Transverse colon (tissue), 4 donors: ENCODE measurements at places on chromosomes 6 and 20.
A peak's percentile ranks its signal among the peaks of the same experiment; 100 is the strongest.

DNA sequence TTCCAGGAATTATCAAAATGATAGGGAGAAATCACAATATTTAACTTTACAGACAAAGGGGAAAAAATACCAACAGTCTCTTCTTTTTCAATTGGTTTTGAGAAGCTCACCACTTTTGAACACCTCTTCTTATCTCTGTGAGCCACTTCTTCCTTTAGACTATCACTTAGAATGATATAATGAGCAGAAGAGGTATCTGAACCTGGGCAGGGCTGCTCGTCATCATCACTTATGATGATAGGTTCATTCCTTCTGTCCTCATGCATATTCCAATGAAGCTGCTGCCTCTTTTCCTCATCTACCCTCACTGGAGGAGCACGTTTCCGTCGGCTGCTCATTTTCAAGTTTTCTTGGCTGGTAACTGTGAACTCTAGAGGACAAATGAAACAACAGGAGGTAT is 9.2 kb downstream of the SHPRH start:
- no peaks in the 10 kb centered on the region for H3K27me3 ChIP-seq
- H3K27ac ChIP-seq: no peak overlapping the region
- H3K36me3 ChIP-seq: no peaks in the 10 kb centered on the region
- no peaks in the 10 kb centered on the region for H3K4me1 ChIP-seq
- no peak for DNase-seq

DNA sequence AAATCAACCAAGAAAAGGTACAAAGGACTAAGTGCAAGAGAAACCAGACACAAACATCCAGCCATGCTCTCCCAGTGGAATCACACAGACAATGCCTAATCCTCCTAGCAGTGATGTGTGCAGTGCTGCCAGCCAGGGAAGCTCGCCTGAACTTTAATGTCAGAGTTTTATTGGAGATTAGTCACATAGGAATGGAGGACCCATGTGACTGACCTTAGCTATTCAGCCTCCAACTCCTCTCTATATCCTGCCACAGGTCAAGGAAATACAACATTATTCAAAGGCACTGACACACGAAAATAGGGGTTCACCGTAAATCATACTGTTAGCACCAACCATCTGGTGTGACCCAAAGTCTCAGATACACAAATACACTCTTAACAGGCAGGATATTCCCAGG is 684.6 kb downstream of the DOK5 start:
- H3K4me3 ChIP-seq: no peak overlapping the region
- no peak for DNase-seq
- H3K36me3 ChIP-seq: no peaks in the 10 kb centered on the region
- H3K4me1 ChIP-seq: no peaks in the 10 kb centered on the region
- H3K27ac ChIP-seq: no peak overlapping the region

- H3K4me1 ChIP-seq: peaks cover 20% of the 10 kb centered on the region
- H3K4me3 ChIP-seq: no peak overlapping the region
- H3K27me3 ChIP-seq: no peaks in the 10 kb centered on the region
Measured at GRCh38 chr6:13355999-13356785, 27.9 kb upstream of the TBC1D7 start.

- H3K27me3 ChIP-seq: peaks cover 15% of the 10 kb centered on the region
- H3K27ac ChIP-seq: no peak overlapping the region
- H3K36me3 ChIP-seq: no peaks in the 10 kb centered on the region
- no peaks in the 10 kb centered on the region for H3K4me1 ChIP-seq
- no peak overlapping the region for H3K4me3 ChIP-seq
Measured at GRCh38 chr20:58148891-58149290, 79.6 kb downstream of the ANKRD60 start.

DNA sequence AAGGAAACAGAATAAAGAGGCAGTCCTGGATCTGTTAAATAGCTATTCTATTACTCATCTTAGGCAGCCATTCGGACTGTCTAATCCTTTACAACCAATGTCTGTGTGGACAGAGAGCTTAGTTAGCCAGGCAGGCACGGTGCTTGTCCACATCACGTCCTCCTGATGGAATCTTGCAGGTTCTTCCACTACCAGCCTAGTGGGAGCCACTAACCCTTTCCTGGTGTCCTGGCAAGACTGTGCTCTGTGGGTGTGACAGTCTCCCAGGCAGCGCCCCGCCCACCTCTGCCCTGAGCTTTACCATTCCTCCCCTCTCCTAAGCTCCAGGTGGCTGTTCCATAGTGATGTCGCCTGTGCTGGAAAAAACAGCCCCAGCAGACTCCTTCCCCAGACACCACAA is 78.3 kb upstream of the CLDN20 start:
- no peaks in the 10 kb centered on the region for H3K36me3 ChIP-seq
- H3K27ac ChIP-seq: no peak overlapping the region
- peak; percentile 52 for DNase-seq
- no peak overlapping the region for H3K4me3 ChIP-seq
- H3K27me3 ChIP-seq: no peaks in the 10 kb centered on the region

GRCh38 chr6:129889580-129889979 is 28.5 kb upstream of the TMEM244 start:
- H3K27ac ChIP-seq: no peak overlapping the region
- no peaks in the 10 kb centered on the region for H3K27me3 ChIP-seq
- no peaks in the 10 kb centered on the region for H3K4me1 ChIP-seq
- no peak for DNase-seq
- H3K4me3 ChIP-seq: no peak overlapping the region

GRCh38 chr6:106117579-106117978 is 31.4 kb downstream of the PRDM1 start:
- H3K27ac ChIP-seq: no peak overlapping the region
- no peaks in the 10 kb centered on the region for H3K27me3 ChIP-seq
- no peak overlapping the region for H3K4me3 ChIP-seq
- H3K4me1 ChIP-seq: peaks cover 3% of the 10 kb centered on the region
- H3K36me3 ChIP-seq: no peaks in the 10 kb centered on the region

GRCh38 chr20:52037370-52037769 is 154.2 kb downstream of the ZFP64 start:
- no peak for DNase-seq
- no peak overlapping the region for H3K27ac ChIP-seq
- H3K4me3 ChIP-seq: no peak overlapping the region
- no peaks in the 10 kb centered on the region for H3K36me3 ChIP-seq
- no peaks in the 10 kb centered on the region for H3K27me3 ChIP-seq

DNA sequence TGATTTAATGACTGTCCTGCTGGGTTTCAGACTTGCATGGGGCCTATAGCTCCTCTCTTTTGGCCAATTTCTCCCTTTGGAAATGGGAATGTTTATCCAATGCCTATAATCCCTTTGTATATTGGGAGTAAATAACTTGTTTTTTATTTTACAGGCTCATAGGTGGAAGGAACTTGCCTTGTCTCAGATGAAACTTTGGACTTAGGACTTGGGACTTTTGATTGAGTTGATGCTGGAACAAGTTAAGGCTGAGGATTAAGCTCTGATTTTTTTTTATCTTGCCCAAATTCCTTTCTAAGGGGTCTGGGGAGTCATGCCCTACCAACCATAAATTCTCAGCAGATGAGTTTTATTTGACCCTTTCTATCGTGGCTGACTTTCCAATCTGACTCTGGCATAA is 23.5 kb downstream of the WDR27 start:
- peaks cover 4% of the 10 kb centered on the region for H3K36me3 ChIP-seq
- no peak for DNase-seq

- H3K36me3 ChIP-seq: no peaks in the 10 kb centered on the region
- H3K27ac ChIP-seq: peak overlapping the region; percentile 77
- H3K27me3 ChIP-seq: no peaks in the 10 kb centered on the region
- no peak overlapping the region for H3K4me3 ChIP-seq
Measured at GRCh38 chr20:46400253-46400652, 6.2 kb downstream of the ELMO2 start.

DNA sequence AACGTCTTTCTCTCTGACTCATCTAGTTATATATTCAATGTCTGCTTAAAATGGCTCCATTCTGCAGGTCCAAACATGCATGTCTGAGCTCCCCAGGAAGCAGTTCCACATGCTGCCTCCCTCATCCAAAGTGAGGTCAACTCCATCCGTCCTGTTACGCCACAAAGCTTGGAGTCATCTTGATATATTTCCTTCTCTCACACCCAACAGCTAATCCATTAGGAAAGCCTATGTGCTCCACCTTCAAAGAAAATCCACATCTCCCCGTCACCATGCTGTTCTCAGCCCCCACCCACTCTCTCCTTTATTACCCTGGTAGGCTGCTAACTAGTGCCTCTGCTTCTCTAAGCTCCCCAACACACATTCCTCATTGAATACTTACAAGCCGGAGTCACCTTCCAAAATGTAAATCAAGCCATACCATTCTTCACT is 130.2 kb upstream of the SYNDIG1 start:
- H3K36me3 ChIP-seq: no peaks in the 10 kb centered on the region
- no peak overlapping the region for H3K4me3 ChIP-seq
- H3K27me3 ChIP-seq: no peaks in the 10 kb centered on the region
- no peaks in the 10 kb centered on the region for H3K4me1 ChIP-seq
- H3K27ac ChIP-seq: no peak overlapping the region

- no peak for DNase-seq
- H3K36me3 ChIP-seq: no peaks in the 10 kb centered on the region
- H3K27me3 ChIP-seq: no peaks in the 10 kb centered on the region
- no peak overlapping the region for H3K27ac ChIP-seq
- H3K4me3 ChIP-seq: no peak overlapping the region
Measured at GRCh38 chr6:169445227-169445626, 191.6 kb upstream of the THBS2 start.

GRCh38 chr6:45491048-45491735 is 113.5 kb upstream of the SUPT3H start:
- H3K36me3 ChIP-seq: no peaks in the 10 kb centered on the region
- no peak overlapping the region for H3K4me3 ChIP-seq
- H3K27ac ChIP-seq: no peak overlapping the region
- no peak for DNase-seq

DNA sequence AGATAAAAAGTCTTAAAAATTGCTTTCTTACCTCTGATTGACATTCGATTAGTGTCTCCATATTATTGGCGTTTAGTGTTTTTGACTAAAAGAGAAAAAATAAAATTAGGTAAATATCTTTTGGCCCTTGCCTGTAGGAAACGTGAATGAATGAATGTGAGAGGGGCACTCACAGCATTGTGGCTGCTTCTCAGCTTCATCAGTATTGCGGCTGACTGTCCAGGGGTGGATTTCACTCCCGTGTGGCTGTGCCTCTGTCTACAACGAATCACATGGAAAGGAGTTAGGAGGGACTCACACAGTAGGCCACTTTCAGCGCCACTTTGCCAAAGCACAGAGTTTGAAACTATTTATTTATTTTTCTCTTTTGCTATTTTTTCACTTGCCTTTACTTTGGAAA is 844 bp downstream of the TAGAP start:
- H3K36me3 ChIP-seq: no peaks in the 10 kb centered on the region
- peak overlapping the region; percentile 59 for H3K27ac ChIP-seq
- H3K4me3 ChIP-seq: peak overlapping the region; percentile 13
- peaks cover 15% of the 10 kb centered on the region for H3K4me1 ChIP-seq
- DNase-seq: no peak

GRCh38 chr6:4662886-4663285 is 113.3 kb upstream of the CDYL start:
- no peak overlapping the region for H3K27ac ChIP-seq
- H3K27me3 ChIP-seq: no peaks in the 10 kb centered on the region
- no peak for DNase-seq
- no peaks in the 10 kb centered on the region for H3K36me3 ChIP-seq

DNA sequence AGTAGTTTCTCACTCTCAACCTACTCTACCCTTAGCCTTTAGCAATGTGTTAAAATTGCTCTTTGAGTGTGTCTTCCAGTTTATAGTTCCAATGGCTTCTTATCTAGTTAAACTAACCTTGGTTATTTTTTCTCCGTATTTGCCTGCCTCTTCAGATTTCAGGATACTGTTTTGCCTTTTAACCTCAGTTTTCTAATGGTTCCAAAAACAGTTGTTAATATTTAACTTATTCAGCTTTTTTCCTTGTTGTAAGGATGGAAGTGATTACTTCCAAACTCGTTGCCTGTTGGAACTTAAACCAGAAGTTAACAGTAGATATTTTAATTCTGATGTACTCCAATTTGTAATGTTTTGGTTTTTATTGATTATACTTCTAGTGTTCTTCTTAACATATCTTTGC is 1574.9 kb downstream of the HACE1 start:
- H3K27me3 ChIP-seq: no peaks in the 10 kb centered on the region
- H3K4me3 ChIP-seq: no peak overlapping the region
- no peak overlapping the region for H3K27ac ChIP-seq
- no peaks in the 10 kb centered on the region for H3K4me1 ChIP-seq
- DNase-seq: no peak

DNA sequence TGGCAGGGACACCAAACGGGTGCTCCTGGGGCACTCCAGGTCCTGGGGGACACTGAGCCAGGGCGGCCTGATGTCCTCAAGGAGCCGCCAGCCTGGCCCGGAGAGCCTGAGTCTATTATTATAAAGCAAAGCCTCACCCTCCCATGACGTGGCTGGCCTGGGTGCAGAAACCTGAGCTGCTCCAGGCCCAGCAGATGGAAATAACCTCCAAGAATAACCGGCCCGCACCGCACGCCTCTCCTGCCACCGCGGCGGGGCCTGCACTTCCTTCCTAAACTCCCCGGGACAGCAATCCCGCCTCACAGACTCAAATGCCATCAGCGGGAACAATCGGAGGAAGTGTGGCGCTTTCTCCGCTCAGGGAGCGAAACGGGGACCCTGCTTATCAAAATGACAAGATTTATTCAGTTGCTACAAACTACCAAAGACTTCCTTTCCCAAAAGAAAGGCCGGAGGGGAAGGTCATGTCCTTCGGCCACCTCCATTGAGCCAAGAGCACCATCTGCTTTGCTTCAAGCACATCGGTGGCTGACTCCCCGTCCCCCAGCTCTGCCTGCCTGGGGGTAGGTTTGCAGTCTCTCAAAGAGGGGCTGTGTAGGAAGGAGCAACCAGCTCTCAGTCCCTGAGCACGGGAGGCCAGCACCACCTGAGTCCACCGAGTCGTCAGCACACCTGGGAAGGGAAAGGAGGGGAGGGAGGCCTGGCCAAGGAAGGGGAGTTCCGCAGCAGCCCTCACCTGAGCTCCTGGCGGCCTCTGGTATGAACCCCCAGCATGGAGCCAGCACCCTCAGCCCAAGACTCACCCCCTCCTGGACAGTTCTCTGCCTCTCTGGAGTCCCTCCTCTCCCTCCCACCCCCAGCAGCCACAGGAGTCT is 78.6 kb upstream of the QKI start:
- peak overlapping the region; percentile 3 for H3K27ac ChIP-seq
- H3K36me3 ChIP-seq: no peaks in the 10 kb centered on the region
- no peak for DNase-seq
- peaks cover 3% of the 10 kb centered on the region for H3K4me1 ChIP-seq
- no peaks in the 10 kb centered on the region for H3K27me3 ChIP-seq
- H3K4me3 ChIP-seq: no peak overlapping the region

- no peak overlapping the region for H3K27ac ChIP-seq
- H3K4me1 ChIP-seq: peaks cover 7% of the 10 kb centered on the region
- no peak overlapping the region for H3K4me3 ChIP-seq
- H3K27me3 ChIP-seq: no peaks in the 10 kb centered on the region
- no peak for DNase-seq
Measured at GRCh38 chr6:136118787-136119186, 131.3 kb downstream of the MTFR2 start.

- H3K4me3 ChIP-seq: no peak overlapping the region
- DNase-seq: no peak
- no peaks in the 10 kb centered on the region for H3K4me1 ChIP-seq
- H3K36me3 ChIP-seq: no peaks in the 10 kb centered on the region
- H3K27me3 ChIP-seq: no peaks in the 10 kb centered on the region
- peak overlapping the region; percentile 4 for H3K27ac ChIP-seq
Measured at GRCh38 chr6:164749221-164750064, 560.0 kb downstream of the C6orf118 start.

GRCh38 chr6:5199702-5200101 is 61.0 kb downstream of the LYRM4 start:
- no peak overlapping the region for H3K4me3 ChIP-seq
- DNase-seq: no peak
- H3K36me3 ChIP-seq: no peaks in the 10 kb centered on the region
- H3K27me3 ChIP-seq: no peaks in the 10 kb centered on the region

GRCh38 chr6:143772116-143773086 is 70.7 kb upstream of the LTV1 start:
- H3K4me1 ChIP-seq: peaks cover 4% of the 10 kb centered on the region
- H3K27ac ChIP-seq: peak overlapping the region; percentile 42
- H3K27me3 ChIP-seq: no peaks in the 10 kb centered on the region
- no peak overlapping the region for H3K4me3 ChIP-seq
- no peak for DNase-seq
- H3K36me3 ChIP-seq: no peaks in the 10 kb centered on the region
